ENCODE measurements at places on chromosomes 4 and X.

- no peak for DNase-seq
Measured at GRCh38 chr4:89586318-89586717, 250.6 kb downstream of the SNCA start.

- no peak for DNase-seq
Measured at GRCh38 chr4:15898902-15899301, 39.6 kb downstream of the FGFBP1 start.

DNA sequence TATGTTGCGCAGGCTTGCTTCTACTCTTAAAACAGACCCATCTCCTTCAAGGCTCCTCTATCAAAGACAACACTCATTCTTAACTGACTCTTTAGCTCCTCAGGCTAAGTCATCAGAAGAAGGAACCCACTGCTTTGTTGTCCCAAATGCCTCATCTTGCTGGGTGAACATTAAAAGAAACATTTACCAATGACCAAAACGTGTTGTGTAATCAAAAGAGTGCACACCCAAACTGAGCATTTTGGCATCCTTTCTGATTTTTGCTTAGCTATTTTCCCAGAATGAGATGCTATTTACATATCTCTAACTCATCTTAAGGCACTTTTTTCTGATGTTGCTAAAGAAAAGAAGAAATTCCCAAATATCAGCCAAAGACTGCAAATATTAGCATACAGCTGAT is 131.7 kb upstream of the VCX3A start:
- no peak for DNase-seq

DNA sequence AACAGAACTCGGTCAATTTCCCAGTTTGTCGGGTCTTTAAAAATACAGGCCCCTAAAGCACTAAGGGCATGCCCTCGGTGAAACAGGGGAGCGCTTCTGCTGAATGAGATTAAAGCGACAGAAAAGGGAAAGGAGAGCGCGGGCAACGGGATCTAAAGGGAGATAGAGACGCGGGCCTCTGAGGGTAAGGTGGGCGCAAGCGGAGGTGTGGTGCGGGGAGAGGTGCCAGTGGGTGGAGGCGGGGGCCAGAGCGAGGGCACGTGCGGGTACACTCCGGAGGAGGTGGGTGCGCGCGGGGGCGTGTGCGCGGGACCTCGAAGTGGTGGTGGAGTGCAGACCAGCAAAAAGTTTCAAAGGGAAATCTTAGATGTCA is 787 bp upstream of the TET2 start:
- peak; percentile 15 for DNase-seq

DNA sequence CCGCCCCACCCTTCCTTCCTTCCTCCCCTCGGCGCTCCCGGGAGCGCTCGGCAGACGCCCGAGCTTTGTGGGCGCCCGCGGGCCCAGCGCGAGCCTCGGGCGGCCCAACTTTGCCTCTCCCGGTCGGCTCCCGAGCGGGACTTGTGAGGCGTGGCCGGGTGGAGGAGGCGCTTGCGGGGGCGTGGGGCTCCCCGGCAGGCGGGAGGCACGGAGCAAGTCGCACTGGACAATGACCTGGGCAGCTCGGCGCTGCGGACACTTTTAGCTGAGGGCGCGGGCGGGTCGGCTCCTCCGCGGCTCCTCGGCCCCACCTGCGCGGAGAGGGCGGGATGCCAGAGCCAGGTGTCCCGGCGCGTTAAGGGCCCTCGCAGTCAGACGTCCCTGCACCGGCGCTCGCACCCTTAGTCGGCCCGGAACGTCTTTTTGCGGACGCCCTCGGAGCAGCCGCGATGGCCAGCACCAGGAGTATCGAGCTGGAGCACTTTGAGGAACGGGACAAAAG is 385 bp downstream of the DCLK2 start:
- DNase-seq: no peak

DNA sequence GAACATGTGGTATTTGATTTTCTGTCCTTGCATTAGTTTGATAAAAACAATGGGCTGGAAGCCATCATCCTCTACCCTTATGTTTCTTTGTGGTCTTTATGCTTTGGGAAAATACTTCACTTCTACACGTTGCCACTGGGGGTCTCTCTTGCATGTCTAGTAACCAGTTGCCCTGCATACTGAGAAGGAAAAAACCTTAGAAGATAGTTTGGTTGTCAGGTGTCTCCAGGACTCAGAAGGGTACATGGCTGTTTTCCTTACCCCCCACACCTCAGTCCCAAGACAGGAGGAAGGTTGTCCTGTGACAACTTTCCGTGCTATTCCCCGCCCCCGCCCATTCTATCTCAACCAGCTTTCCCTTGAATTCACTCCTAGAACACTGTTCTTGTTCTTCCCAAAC is 62.1 kb upstream of the LANCL3 start:
- no peak for DNase-seq

DNA sequence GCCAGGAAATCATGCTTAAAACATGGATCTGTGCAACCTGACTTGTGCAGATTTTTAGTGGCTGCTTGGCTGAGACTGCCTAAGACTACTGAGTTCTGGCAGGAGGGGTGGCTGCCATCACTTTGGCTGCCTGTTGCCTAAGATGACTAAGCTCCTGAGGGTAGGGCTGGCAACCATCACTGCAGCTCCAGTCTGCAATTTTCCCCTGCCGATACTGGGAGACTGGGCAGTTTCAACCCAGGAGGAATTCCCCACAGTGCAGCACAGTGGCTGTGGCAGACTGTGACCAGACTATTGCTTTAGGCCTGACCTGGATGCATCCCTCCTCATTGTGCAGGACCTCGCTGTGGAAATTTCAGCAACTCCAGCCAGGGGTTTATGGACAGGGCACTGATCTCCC is 544.9 kb downstream of the ANKRD50 start:
- DNase-seq: no peak

GRCh38 chr4:68167706-68168105 is 38.0 kb upstream of the TMPRSS11F start:
- DNase-seq: no peak

DNA sequence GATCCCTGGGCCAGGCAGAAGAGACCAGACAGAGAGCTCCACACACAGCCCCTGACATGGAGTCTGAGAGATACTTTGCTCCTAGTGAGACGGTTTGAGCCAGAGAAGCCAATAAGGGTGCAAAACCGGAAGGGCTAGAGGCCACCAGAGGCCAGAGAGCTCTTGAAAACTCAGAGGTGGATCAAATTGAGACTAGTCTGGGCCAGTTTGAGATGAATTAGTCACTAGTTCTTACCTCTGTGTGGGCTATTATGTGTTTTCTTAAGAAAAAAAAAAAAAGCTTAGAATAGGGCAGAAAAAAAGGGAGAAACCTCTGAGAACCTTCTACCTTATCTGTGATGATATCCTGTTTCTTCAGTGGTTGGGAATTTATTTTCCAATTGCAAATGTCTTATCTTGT is 110.4 kb upstream of the EDNRA start:
- DNase-seq: no peak

GRCh38 chr4:10082047-10082446 is 34.6 kb downstream of the WDR1 start:
- no peak for DNase-seq

GRCh38 chrX:147853701-147854100 is 58.0 kb upstream of the FMR1 start:
- DNase-seq: no peak

DNA sequence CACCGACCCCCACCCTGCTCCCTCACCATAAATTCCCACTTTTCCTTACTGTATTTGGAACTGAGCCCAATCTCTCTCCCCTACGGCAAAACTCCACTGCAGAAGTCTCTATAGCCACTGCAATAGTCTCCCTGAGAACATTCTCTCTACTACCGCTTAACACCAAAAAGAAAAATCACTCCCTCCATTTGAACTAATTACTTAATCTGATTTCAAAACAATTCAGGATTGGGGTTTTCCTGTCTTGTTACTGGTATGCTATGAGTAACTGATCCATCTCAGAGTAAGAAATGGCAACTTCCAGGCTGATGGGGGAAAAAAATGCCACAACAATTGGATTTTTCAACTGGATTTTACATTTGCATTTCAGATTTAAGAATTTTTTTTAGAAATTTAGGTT is 5.8 kb downstream of the PAPSS1 start:
- no peak for DNase-seq

- no peak for DNase-seq
Measured at GRCh38 chrX:75228854-75229253, 45.0 kb upstream of the UPRT start.

GRCh38 chrX:39758791-39759525 is 338.8 kb downstream of the BCOR start:
- DNase-seq: no peak

Measured in activated T-helper 1 cell treated with Interleukin-2 at 50 U/mL for 16 hours (primary cell).